ENCODE measurements at places on chromosomes 16 and 17. TPM values are rescaled to one million over a fixed set of nuclear protein-coding genes. Genes with fewer than 3 reads are reported as not detected.

DNA sequence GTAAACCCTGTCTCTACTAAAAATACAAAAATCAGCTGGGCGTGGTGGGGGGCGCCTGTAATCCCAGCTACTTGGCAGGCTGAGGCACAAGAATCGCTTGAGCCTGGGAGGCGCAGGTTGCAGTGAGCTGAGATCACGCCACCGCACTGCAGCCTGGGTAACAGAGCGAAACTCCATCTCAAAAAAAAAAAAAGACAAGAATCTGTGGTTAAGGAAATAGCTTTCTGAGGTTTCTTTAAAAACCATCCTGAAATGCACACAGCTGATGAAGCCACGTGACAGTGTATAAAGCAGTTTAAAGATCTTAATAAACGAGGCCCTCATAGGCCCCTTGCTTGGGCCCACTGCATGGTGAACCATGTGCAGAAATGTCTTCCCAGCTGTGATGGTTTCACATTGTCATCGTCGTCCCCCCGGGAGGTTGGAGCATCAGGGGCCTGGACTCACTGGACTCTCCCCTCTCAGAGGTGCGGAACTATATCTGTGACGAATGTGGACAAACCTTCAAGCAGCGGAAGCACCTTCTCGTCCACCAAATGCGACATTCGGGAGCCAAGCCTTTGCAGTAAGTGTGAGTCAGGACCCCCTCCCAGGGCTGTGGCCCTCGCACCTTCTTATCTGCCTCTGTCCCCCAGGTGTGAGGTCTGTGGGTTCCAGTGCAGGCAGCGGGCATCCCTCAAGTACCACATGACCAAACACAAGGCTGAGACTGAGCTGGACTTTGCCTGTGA is 16.2 kb downstream of the ZNF276 start:
- no peak overlapping the region for H3K4me3 ChIP-seq
- H3K4me1 ChIP-seq: no peaks in the 10 kb centered on the region
- H3K27me3 ChIP-seq: no peaks in the 10 kb centered on the region
- H3K36me3 ChIP-seq: no peaks in the 10 kb centered on the region

DNA sequence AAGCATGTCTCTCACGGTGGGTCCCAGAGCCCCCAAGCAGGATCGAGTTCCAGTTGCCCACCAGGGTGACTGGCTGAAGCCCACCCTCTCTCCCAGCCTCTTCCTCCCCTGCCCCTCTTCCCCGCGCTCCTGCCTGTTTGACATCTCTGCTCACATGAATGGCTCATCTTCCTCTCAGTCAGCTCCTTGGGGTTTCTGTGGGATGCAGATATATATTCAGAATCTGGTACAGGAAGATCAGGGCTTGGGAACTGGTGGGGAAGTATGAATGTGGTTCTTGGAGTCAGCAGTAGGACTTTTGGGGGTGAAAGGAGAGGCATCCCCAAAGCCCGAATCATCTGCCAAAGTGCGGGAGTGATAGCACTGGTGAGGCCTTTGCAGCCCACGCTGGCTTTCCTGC is 158.9 kb upstream of the CIBAR2 start:
- DNase-seq: no peak
- H3K36me3 ChIP-seq: no peaks in the 10 kb centered on the region
- H3K4me1 ChIP-seq: no peaks in the 10 kb centered on the region
- no peak overlapping the region for H3K4me3 ChIP-seq
- H3K27ac ChIP-seq: no peak overlapping the region

- H3K36me3 ChIP-seq: no peaks in the 10 kb centered on the region
- H3K27me3 ChIP-seq: no peaks in the 10 kb centered on the region
- peaks cover 5% of the 10 kb centered on the region for H3K4me1 ChIP-seq
- H3K27ac ChIP-seq: no peak overlapping the region
Observed at GRCh38 chr17:80811181-80812105, 180.2 kb upstream of the CHMP6 start.

DNA sequence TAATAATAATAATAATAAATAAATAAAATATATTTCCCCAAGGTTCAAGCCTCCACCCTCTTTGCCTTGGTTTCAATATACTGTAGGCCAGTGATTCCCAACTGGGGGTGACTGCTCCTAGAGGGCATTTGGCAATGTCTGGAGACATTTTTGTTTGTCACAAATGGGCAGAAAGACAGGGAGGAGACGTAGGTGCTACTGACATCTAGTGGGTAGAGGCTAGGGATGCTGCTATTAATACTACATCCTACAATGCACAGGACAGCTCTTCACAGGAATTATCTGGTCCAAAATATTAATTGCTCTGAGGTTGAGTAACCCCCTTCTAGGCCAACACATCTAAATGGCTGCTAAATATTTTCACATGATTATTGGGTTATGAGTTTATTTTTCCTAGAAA is 12.8 kb upstream of the PRR14 start:
- no peaks in the 10 kb centered on the region for H3K27me3 ChIP-seq
- no peaks in the 10 kb centered on the region for H3K36me3 ChIP-seq
- H3K27ac ChIP-seq: no peak overlapping the region
- H3K4me1 ChIP-seq: no peaks in the 10 kb centered on the region
- no peak for DNase-seq

- no peak for DNase-seq
- H3K27ac ChIP-seq: no peak overlapping the region
- H3K27me3 ChIP-seq: no peaks in the 10 kb centered on the region
- H3K4me1 ChIP-seq: peaks cover 6% of the 10 kb centered on the region
- H3K36me3 ChIP-seq: no peaks in the 10 kb centered on the region
Observed at GRCh38 chr17:37848690-37849616, 75.3 kb upstream of the TBC1D3K start.

Gene ZNF423
- total RNA-seq: 1.4 TPM
